ENCODE measurements at places on chromosomes 5 and 9.

GRCh38 chr5:150659360-150660107 lies 1.5 kb upstream of the MYOZ3 start:
- DNase-seq: no peak

GRCh38 chr9:136178061-136178772 lies 26.7 kb downstream of the LHX3 start:
- DNase-seq: no peak

- no peak for DNase-seq
These were observed 65.0 kb downstream of the MAST4 start for GRCh38 chr5:66661149-66661548.

GRCh38 chr5:144918371-144918770 lies 747.7 kb downstream of the KCTD16 start:
- no peak for DNase-seq

GRCh38 chr5:119439140-119439631 lies 13.1 kb upstream of the HSD17B4 start:
- DNase-seq: peak; percentile 64

- DNase-seq: no peak
These were observed 12.6 kb downstream of the LMX1B start for GRCh38 chr9:126626127-126626925.

- peak; percentile 8 for DNase-seq
These were observed 65.8 kb downstream of the NDUFAF2 start for GRCh38 chr5:61010467-61011454.

GRCh38 chr9:81132796-81133195 lies 556.6 kb downstream of the TLE1 start:
- DNase-seq: no peak

GRCh38 chr5:134103998-134104654 lies 10.4 kb upstream of the TCF7 start:
- no peak for DNase-seq

- no peak for DNase-seq
These were observed 6.3 kb upstream of the ATG10 start for GRCh38 chr5:81965524-81965923.

DNA sequence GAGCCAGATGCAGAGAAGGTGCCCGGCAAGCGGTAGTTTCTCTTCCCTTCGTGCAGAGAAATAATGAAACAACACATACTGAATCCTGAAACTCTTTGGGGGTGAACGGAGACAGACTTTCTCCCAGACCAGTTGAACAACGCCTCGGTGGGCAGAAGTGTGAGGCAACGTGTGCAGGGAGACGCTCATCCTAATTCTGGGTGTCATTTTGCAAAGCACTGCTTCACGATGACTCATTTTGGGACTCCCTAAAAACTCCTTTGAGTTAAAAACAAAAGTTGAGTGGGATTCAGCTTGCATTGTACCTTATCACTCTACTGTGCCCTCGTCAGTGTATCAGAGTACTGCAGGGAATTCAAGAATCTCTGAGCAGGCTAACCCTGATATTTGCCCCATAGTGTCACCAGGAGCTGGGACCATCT lies 3.5 kb upstream of the NEK6 start:
- no peak for DNase-seq

- DNase-seq: no peak
These were observed 163.2 kb downstream of the TRIO start for GRCh38 chr5:14306329-14306815.

- DNase-seq: no peak
These were observed 30.1 kb upstream of the CFAP157 start for GRCh38 chr9:127676638-127677037.

DNA sequence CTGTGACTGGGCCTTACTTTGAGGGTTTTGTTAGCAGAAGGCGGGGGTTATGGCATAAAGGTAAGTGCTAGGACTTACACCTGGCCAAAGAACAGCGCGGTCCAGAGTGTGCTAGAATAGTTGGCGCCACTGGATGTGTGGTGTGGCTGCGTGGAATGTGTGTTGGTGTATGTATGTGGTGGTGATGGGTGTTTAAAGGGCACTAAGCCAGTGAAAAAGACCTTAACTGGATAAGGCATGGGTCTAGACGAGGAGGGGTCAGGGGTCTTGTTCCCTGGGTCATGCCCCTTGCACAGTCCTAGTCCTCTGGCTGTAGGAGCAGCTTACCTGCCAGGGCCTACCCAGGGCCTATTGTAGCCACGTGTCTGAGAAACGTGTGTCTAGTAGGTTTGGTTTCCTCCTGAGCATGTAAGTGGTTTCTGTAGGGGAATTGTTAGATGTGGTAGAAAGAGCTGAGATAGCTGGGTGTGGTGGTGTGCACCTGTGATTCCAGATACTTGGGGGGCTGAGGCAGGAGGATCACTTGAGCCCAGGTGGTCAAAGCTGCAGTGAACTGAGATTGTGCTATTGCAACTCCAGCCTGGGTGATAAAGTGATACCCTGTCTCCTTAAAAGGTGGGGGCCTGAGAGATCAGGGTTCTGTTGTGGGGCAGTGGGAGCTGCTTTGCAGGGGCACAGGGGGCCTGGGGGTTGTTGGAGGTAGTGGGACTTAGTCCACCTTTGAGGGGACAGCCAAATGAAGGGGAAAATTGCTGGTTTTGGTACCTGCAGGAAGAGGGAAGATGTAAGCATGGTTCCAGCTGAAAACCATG lies 55.2 kb downstream of the HSPA4 start:
- DNase-seq: no peak

- no peak for DNase-seq
These were observed 35.9 kb downstream of the KIF2A start for GRCh38 chr5:62341783-62342475.

GRCh38 chr9:95641586-95641985 lies 124.8 kb upstream of the PTCH1 start:
- no peak for DNase-seq

- DNase-seq: peak; percentile 63
These were observed 13.6 kb upstream of the GM2A start for GRCh38 chr5:151239237-151239861.

GRCh38 chr5:39697881-39698280 lies 273.1 kb upstream of the DAB2 start:
- DNase-seq: no peak

DNA sequence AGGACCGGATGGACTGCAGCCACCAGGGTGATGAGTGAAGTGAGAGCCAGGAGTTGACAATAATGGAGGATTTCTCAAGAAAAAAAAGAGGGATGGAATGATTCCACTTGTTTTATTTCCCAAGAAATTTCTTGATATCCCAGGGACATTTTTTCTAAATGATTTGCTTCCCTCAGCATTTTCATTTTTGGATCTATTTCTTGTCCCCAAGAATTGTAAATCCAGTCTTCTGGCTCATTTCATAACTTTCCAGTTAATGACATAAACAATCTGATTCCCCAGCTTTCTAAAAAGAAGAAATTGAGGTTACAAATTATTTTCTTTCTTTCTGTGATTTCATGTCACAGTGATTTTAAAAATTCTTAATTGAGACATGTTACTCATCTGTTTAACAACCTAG lies 446.5 kb downstream of the PRR16 start:
- no peak for DNase-seq

DNA sequence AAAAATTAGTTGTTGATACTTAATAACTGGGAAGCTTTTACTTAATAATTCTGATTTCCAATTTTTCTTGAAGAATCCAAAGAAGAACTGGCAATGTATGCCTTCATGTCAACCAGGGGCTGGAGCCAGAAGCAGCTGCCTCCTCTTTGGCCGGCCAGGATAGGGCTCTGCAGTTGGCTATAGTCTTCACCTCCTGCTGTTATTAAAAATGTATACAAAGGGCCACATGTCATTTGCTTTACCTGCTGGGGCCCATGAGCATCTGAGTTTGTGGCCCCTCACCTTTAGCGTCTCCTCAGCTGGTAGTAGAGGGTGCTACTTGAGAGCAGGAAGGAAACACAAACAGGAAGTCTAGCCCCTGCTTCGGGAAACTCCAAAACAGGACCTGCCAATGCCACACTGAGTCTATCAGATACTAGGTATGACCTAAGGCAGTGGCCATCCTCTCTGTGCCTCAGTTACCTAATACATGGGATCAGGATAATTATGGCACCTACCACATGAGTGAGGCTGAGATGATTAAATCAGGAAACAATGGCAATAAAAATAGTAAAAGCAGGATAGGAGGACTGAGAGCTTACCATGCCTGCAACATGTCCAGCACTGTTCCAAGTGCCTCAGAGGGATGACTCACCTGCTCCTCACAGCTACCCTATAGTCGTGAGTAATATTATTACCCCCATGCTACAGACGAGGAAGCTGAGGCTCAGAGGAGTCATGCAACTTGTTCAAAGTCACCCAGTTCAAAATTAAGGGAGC lies 21.3 kb downstream of the CCDC69 start:
- DNase-seq: no peak

GRCh38 chr5:141691286-141691866 lies 9.3 kb upstream of the ARAP3 start:
- no peak for DNase-seq

GRCh38 chr9:89359751-89360261 lies 41.5 kb downstream of the SECISBP2 start:
- DNase-seq: no peak

- DNase-seq: peak; percentile 51
These were observed 556 bp upstream of the CDK9 start for GRCh38 chr9:127785023-127785932.

DNA sequence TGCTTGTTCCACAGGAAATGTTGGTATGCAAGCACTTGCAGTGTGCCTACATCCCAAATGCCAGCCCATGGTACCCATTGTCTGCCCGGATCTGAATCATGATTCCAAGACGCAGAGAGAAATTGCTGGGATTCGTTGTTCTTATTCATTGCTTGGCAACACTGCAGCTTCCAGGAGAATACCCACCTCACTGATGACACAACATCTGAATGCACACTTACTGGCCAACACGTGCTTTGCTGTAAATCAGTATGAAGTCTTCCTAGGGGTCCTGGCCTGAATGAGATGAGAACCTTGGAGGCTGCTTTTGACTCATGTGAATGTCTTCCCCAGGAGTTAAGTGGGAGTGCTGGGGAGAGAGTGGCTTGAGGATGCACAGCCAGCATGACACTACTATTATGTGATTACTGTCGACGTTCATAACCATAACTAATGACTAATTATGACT lies 11.6 kb downstream of the SRD5A1 start:
- DNase-seq: no peak
